ENCODE measurements at places on chromosomes 2 and 18.

DNA sequence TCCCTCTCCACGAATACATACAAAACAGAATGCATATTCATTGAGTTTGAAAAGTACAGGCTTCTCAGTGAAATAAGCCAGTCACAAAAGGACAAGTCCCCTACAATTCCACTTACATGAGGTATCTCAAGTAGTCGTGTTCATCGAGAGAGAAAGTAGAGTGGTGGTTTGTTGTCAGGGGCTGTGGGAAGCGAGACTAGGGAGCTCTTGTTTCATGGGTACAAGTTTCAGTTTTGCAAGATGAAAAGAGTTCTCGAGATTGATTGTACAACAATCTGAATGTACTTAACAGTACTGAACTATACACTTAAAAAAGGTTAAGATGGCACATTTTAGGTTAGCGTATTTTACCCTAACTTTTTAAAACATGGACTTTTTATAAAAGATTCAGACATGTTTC lies 71.5 kb upstream of the TTC39C start:
- no peak for DNase-seq

GRCh38 chr2:207505171-207505570 lies 24.6 kb upstream of the CREB1 start:
- no peak for DNase-seq

DNA sequence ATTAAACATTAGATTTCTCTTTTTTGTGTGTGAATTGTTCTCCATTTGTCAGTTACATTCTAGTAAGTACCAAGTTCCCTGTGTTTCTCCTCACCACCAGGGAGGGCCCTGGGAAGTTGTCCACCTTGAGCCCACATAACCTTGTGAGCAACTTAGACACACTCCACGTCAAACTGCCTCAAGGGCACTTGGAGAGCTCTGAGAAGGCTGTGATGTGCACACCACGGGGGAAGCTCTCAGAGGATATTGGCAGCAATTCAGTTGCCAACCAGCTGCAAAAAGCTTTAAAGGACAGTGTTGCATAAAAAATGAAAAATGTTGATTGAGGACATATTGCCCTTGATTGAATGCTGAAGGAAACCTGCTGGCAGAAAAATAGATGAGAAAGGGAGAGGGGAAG lies 743.6 kb downstream of the RNF144A start:
- DNase-seq, result no peak

- no peak for DNase-seq
These were observed 8.4 kb downstream of the SCN7A start for GRCh38 chr2:166485558-166486178.

- DNase-seq, result no peak
These were observed 78.2 kb downstream of the UBE2E3 start for GRCh38 chr2:181058378-181059269.

GRCh38 chr2:136257893-136258292 lies 139.9 kb upstream of the CXCR4 start:
- DNase-seq, result no peak

- no peak for DNase-seq
These were observed 21.5 kb upstream of the SPRED2 start for GRCh38 chr2:65453916-65454315.

DNA sequence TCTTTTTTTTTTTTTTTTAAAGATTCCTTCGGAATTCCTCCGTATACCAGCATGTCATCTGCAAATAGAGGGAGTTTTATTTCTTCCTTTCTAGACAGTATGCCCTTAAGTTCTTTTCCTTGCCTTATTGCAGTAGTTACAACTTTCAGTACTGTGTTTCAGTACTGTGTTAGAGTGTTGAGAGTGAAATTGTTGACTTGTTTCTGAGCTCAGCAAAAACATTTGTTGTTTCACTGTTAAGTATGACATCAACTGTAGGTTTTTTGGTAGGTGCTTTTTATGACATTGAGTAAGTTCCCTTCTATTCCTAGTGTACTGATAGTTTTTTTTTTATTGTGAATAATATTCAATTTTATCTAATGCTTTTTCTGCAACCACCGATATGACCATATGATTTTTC lies 43.9 kb downstream of the ACVR2A start:
- no peak for DNase-seq

- DNase-seq, result no peak
These were observed 3.8 kb upstream of the GPR55 start for GRCh38 chr2:230928701-230929380.

GRCh38 chr2:20186078-20186854 lies 38.7 kb downstream of the SDC1 start:
- no peak for DNase-seq

GRCh38 chr18:61531182-61531581 lies 198.0 kb downstream of the CDH20 start:
- DNase-seq, result no peak

- DNase-seq, result peak; percentile 15
These were observed 13.0 kb downstream of the ODC1 start for GRCh38 chr2:10434886-10435819.

DNA sequence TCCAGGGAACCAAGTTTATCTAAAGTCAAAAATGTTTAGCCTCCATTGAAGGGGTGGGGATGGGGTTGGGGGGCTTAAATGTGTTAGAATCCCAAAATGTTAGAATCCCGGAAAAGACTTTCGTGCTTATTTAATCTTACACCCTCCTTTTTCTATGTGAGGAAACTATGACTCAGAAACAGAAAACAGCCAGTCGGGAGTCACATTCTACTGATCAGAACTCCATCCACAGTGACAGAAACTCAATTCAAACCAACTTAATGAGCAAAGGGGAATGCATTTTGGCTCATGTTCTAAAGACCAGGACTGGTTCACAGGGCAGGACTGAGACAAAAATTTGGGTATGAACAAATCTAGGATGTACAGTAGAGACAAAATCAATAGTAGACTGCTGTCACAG lies 31.9 kb upstream of the AFTPH start:
- no peak for DNase-seq

DNA sequence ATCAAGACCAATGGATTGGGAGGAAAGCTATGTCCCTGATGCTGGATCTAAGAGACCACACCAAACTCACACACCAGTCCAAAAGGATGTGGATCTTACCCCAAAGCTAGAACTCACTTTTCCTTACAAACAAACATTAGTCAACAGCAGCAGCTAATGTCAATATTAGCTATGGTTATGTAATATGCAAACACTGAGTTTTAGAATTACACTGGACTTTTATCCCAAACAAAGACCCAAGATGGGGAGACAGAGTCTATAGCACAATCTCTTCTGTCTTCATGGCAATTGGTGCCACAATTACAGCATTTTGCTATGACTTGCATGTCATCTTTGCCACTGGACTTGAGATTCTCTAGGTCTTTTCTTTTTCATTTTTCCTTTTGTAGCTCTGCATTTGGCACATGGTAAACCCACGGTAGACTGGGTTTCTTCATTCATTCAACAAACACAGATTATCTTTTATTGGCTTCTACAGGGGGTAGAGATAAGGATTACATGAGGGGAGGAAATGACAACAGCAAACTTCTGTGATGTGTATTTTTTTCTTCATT lies 59.0 kb downstream of the SPRED2 start:
- DNase-seq, result no peak

- DNase-seq, result peak; percentile 2
These were observed 18.5 kb downstream of the PMAIP1 start for GRCh38 chr18:59918320-59918755.

GRCh38 chr2:96668771-96669170 lies 26.2 kb downstream of the FER1L5 start:
- DNase-seq, result no peak

DNA sequence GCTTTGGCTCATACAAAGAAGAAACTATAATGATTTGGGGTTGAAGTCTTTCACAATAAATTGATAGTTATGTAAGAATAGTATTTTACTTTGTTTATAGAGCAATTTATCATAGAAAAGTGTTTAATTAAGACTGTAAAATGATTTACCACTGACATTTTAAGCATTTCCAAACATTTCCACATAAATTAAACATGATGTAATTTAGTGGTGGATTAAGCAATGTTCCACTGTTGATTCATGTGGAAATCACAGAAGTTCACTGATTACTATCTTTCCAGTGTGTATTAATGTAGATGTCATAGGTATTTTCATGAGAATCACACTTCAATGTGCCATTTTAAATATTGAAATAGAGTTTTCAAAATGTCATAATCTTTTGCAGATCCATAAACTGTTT lies 40.1 kb upstream of the GRB14 start:
- DNase-seq, result no peak

GRCh38 chr2:11013196-11013595 lies 101.5 kb downstream of the KCNF1 start:
- no peak for DNase-seq

- no peak for DNase-seq
These were observed 213.3 kb upstream of the MMADHC start for GRCh38 chr2:149800624-149801542.

GRCh38 chr2:191631754-191632153 lies 46.2 kb upstream of the NABP1 start:
- DNase-seq, result no peak

- no peak for DNase-seq
These were observed 108.2 kb upstream of the UBE2E3 start for GRCh38 chr2:180872255-180872654.

DNA sequence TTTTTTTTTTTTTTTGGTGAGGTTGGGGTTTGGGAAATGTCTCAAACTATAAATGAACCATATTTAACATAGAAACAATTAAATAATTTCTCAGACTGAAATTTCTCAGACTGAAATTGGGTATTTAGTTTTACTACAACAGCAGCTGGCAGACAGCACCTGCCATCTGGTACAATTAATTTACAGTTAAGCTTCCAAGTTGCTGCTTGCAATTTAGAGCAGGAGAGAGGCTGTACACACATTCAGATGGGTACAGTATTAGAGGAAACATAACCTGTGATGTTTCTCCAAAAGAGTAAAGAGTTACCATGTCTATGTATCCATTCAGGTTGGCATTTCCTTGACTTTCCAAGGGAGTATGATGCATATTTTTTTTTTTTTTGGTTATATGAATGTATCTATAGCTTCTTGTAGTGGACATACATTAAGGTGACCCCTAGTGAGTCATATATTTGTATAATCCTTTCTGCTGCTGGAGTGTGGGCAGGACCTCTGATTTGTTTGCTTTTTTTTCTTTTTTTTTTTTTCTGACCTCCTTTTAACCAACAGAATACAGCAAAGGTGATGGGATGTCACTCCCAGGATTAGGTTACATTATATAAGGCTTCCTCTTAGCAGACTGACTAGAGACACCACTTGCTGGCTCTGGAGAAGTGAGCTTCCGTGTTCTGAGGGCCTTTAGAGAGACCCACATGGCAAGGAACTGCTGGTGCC lies 201.7 kb downstream of the PTH2R start:
- no peak for DNase-seq

DNA sequence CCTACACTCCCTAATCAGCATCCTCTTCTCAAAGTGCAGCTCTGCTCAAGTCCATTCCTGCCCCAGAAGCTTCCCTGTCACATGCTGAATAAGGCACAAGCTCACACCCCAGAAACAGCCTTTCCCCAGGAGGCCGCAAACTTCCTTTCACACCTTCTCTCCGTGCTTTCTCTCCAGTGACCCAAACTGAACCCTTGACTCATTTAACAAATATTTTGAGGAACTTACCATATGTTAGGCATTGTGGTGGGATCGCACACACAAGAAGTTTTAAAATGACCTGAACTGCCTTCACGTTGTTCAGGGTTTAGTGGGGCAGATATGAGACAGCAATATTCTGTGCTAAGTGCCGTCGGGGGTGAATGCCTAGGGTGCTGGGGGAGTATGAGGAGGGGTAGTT lies 161.3 kb downstream of the INSIG2 start:
- DNase-seq, result no peak

DNA sequence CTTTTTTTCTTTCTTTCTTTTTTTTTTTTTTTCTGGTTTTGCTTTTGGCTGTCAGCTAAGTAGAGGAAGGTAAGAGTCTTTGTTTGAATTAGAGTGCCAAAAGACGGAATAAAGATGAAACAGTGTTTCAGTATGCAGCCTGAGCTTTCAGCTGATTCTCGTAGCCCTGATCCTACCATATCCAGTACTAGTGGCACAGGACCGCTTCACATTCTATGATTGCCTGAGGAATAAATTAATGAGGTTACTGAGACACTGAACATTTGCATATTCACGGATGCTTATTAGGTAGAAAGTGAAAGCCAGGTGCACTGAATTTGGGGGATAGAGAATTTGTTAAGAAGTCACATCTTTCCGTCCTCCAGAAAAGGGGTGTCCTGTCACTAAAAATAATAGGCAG lies 421.5 kb upstream of the POU3F3 start:
- DNase-seq, result no peak

GRCh38 chr2:180048251-180048650 lies 41.2 kb upstream of the CWC22 start:
- DNase-seq, result no peak
